ENCODE measurements at places on chromosomes 11 and 22. TPM values are rescaled to one million over a fixed set of nuclear protein-coding genes. Genes with fewer than 3 reads are reported as not detected.

The TMEM191B gene
- total RNA-seq: 0.84 TPM

The RBFOX2 gene
- total RNA-seq: 50.1 TPM

The MFNG gene
- 33.6 TPM for total RNA-seq

The LRRC4C gene
- 1.5 TPM for total RNA-seq

The NXPE1 gene
- not detected for total RNA-seq

The BRMS1 gene
- 31.8 TPM for total RNA-seq
